Right renal cortex interstitium (tissue), 3 donors: ENCODE measurements at places on chromosomes 7 and 10. TPM values are rescaled to one million over a fixed set of nuclear protein-coding genes. Genes with fewer than 3 reads are reported as not detected.

Gene TMEM106B
- 105 TPM for polyA plus RNA-seq

Gene ADD3
- polyA plus RNA-seq: 276 TPM

Gene ITGB8
- polyA plus RNA-seq: 42.0 TPM

Gene TCAF2
- 2.5 TPM for polyA plus RNA-seq

Gene C10orf62
- polyA plus RNA-seq: 0.33 TPM

Gene FAM180A
- polyA plus RNA-seq: not detected
